Left renal cortex interstitium (tissue), 4 donors: ENCODE measurements at places on chromosomes 1 and 21. TPM values are rescaled to one million over a fixed set of nuclear protein-coding genes. Genes with fewer than 3 reads are reported as not detected.

Gene GREM2
- 1.0 TPM for polyA plus RNA-seq

DNA sequence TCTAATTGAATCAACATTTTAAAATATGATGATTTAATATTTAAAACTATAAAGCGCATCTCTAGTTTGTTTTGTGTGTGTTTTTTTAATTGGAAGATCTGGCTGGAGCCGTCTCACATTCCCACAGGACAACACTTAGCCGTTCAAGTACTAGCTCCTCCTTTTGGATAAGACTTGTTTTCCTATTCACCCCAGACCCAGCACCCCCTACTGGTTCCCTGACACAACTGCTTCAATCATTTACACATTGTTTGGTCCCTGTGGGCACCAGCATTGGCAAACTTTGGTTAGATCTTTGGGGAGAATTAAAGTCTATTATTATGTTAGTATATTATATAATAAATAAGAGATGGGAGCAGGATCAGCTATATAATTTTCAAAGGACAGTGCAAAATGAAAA is 34.5 kb downstream of the TYW3 start:
- DNase-seq, result no peak

DNA sequence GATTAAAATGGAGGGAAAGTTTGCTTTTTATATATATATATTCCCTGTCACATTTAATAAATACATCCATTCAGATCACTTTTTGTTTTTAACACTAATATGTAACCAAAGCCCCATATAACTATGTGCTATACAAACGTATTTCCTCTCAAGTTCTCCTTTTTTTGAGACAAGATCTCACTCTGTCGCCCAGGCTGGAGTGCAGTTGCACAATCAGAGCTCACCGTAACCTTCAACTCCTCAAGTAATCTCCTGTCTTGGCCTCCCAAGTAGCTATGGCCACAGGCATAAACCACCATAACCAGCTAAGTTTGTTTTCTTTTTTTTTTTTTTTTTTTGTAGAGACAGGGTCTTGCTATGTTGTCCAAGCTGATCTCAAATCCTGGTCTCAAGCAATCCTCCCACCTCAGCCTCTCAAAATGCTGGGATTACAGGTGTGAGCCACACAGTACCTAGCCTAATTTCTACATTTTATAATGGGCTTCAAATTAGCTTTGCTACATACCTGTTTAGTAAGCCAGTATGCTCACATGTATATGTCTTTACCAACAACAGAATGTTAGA is 120.0 kb downstream of the TGFBR3 start:
- DNase-seq, result no peak

Gene DISC1
- 6.6 TPM for polyA plus RNA-seq

DNA sequence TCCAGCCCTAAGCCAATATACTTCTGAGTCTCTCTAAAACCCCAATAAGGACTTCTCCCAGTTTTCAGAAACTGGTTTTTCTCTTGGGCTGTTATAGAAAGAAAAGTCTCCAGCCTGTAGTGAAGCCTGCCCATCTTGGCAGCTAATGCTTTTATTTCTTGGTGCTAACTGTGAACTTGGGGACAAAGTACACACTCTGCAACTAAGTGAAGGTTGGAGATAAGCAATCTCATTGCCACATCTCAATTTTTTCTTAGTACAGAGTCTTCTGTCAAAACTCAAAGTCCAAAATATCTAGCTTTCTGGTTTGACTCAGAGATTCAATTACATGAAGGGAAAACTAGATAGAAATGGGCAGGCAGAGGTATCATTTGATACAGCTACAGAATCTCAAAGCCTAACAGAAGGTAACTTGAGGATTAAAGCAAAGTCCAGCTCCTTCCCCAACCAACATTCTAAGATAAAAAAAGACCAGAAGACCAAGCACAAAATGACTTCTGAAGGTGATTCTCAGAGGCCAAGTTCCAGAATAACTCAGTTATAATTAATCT is 14.0 kb downstream of the AK2 start:
- DNase-seq, result no peak

- no peak for DNase-seq
Observed at GRCh38 chr1:160109686-160110085, 5.9 kb upstream of the ATP1A2 start.
